ENCODE measurements at places on chromosomes 6 and 20.

- DNase-seq, result no peak
Measured at GRCh38 chr6:24270011-24270410, 87.8 kb downstream of the DCDC2 start.

DNA sequence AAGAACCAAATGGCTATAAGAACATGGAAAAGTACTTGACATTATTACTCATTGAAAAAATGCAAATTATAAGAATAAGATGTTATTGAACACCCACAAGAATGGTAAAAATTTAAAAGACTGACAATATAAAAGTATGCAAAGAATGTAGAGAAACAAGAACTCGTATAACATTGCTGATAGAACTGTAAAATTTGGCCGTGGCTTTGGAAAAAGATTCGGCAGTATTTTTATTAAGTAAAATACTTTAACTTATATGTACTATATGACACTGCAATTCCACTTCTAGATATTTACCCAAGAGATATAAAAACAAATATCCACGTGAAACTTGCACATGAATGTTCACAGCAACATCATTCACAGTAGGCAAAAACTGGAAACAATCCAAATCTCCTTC is 239.2 kb downstream of the TPBG start:
- no peak for DNase-seq

- DNase-seq, result no peak
Measured at GRCh38 chr20:38147751-38148150, 17.3 kb downstream of the TGM2 start.

DNA sequence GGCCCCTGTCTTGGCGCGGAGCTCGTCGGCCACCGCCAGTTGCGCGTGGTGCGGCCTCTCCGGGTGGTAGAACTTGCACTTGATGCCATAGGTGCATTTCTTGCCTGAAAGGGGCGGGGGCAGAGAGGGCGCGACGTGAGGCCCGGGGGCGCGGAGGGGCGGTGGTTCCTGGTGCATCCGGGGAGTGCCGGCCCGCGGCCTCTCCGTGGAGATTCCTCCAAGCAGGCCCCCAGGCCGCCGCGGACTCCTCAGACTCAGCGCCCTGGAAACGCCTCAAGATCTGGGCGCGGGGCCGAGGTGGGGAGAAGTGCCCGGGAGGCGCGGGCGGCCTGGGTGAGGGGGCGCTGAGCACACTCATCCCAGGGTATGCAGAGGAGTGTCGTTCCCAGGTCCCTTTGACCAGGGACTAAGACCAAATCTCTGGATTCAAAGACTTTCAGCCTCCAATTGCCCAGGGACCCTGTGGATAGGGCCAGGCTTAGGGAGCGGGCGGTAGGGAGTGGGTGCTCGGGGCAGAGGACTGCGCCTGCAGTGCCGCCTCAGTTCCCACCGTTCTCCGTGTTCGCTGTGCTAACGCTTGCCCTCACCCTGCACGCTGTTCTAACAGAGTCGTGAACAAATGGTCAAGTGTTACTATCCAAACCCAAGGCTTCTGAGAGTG is 33.3 kb downstream of the ZC3H12D start:
- DNase-seq, result no peak

GRCh38 chr6:40349123-40349900 is 237.9 kb downstream of the LRFN2 start:
- DNase-seq, result no peak

DNA sequence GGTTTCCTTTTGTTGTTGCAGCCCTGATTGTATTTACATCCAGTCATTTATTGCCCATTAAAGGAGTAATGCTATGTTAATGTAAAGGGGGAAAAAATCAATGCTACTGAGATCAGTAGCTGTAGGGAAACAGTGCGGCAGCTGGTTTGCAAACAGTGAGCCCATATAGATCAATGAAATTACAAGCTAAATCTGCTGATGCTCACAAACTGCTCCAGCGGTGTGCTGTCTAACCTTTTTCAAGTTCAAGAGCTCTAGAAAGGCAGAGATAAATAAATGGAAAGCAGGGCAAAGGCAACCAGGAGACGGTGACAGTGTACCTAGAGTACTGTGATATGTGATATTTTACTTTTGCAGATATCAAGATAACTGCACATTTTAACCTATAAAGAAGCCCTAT is 449.0 kb upstream of the MMS22L start:
- DNase-seq, result no peak

- no peak for DNase-seq
Measured at GRCh38 chr6:136607932-136608772, 57.9 kb upstream of the MAP7 start.

- no peak for DNase-seq
Measured at GRCh38 chr20:32737371-32738223, 5.7 kb downstream of the COMMD7 start.

- no peak for DNase-seq
Measured at GRCh38 chr20:46963196-46963529, 68.5 kb downstream of the EYA2 start.

GRCh38 chr6:7496266-7496875 is 45.1 kb upstream of the DSP start:
- no peak for DNase-seq

GRCh38 chr6:158751921-158752320 is 67.2 kb downstream of the EZR start:
- no peak for DNase-seq

DNA sequence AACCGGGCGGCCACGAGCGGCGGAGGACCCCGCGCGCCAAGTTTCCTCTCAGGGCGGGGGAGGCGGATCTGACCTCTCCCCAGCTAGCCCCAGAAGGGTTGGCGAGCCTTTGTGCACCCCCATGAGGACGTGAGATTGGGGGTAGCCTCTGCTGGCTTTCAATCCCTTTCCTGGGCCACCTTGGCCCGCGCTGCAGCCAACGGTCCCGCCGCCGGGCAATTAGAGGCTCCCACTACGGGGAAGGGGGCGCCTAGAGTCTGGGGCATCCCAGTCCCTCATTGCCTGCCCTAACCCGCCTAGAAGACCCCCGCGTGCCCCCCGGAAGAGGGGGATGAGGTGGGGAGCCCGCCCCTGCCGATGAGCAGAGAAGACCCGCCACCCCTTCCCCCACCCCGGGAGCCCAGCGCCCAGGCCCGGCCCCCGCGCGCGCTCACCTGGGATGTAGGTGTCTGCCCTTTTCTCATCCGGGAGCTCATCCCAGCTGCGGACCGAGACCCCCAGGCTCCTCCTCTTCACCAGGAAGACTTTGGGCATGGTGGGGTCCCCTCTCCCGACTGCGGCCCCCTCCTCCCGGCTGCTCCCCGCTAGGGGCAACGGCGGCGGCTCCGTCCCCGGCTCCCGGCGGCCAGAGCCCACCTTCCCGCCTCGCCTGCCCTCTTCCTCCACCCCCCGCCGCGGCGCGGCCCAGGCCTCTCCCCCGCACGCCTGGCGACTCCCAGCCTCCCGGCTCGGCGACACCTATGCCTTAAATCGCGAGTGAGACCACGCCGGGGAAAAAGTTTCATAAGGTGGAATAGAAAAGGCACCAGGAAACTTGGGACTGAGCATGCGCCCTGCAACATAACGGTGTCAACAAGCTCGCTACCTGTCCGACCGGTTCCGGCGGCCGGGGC is at the start of gene OVOL2:
OVOL2 (minus strand) TSS at position 816 of the 893 bp plus-strand sequence; CDS start at position 534, 282 bp downstream.
- DNase-seq, result no peak

DNA sequence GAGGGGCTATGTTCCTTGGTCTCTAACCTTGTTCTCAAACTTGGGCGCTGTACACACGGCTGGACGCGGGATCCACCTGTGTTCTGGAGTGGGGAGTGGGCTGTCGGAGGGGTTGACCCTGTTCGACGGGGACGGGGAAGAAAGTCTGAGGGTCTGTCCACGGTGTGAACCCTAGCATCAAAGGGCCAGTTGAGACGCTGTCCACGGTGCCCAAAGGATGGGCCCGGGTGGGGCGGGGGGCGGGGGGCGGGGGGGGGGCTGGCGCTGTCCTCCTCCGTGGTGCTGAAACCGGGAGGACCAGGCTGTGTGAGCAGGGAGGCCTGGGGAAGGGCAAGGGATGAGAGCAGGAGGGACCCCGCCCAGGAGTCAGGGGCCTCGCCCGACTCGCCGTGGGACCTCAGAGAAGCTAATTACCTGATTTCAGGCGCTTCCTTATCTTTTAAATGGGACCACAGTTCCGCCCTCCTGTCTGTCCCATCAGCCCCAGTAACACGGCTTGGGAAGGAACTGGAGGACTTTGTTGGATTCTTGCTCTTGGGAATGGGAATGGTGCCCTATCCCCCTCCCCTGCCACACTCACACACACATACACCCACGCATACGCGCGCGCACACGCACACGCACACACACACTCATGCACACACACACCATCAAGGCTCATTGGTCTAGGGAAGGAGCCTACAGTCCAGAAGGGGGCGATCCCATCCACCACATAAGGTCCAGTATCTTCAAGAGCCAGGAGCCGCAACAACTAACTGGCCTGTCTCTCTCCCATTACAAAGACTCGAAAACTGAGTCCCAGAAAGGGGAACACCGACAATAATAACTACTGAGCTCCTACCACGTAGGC is 1.0 kb upstream of the VSTM2L start:
- DNase-seq, result no peak

DNA sequence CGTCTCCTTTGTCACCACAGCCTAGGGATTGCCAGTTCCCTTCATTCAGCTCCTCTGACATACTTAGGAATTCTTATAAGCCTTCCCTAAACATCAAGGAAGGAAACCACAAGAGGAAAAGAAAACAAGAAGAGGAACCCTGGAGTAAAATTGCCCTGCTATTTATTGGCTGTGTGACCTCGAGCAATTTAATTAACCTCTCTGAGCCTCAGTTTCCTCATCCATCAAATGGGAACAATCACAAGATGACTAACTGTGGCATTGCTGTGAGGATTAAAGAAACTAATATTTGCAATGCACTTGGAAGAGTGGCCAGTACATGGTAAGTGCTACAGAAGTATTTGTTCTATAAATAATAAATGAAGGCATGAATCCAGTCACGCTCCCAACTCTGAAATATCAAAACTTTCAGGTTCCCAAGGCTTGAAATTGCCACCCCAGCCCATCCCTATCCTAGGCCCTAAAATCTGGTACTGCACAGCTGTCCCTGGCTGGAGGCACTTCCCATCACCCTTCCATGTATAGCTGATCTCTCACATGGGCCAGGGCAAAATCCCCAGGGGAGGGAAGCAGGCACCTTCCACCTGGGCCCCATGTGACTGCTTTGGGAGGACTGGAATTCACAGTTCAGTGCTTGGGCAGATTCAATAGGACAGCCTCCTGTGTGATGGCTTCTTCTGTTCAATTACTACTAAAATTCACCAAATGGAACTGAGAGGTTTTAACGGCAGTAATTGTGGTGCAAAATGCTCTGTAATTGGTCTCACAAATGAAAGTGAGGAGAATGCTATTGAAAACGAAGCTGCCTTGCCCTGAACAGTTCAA is 78.0 kb upstream of the MAFB start:
- DNase-seq, result no peak

- peak; percentile 64 for DNase-seq
Measured at GRCh38 chr6:30483677-30484279, 5.5 kb upstream of the HLA-E start.

- no peak for DNase-seq
Measured at GRCh38 chr6:37221585-37222124, 35.9 kb upstream of the TBC1D22B start.

DNA sequence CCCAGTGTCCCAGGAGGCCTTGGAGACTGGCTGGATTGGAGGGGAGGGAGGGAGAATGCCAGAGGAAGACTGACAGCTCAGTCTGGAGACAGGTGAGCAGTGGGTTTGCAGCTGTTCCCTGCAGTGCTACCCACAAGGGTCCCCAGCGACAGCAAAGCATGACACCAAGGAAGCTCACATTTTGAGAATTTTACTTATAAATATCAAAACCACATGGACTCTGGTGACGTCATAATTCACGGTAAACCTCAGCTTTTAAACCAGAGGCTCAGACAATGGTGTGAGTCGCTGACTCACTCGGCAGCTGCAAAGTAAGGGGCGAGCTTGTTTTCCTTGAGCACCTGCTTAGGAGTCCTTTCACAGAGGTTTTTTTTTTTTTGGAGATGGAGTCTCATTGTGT is 65.2 kb downstream of the THBS2 start:
- no peak for DNase-seq

DNA sequence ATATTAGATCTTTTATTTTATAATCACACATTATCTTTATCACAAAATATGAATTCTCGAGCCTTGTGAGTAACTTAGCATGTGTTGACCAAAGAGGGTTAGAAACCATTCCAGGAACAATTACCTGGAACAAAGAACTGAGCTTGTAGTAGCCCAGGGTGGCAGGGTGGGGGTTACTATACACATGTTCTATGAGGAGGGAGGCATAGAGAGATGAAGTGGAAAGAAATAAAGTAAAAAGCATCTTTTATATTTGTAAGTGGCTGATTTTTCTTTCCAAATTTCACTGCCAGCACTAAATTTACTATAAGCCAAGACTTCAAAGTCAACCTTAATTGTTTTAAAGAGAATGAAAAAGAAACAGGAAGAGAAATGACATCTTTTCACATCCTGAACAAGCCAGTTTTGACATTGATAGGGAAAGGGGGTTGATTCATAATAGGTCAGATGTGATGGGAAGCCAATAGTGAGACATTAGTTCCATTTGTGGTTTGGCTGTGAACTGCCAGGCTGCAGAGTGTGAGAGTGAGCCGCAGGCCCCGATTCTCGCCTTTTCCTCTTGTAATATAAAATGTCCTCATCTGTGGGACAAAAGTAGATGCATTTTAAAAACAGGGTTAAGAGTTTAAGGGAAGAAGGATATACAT is 52.7 kb upstream of the MYB start:
- DNase-seq, result no peak

DNA sequence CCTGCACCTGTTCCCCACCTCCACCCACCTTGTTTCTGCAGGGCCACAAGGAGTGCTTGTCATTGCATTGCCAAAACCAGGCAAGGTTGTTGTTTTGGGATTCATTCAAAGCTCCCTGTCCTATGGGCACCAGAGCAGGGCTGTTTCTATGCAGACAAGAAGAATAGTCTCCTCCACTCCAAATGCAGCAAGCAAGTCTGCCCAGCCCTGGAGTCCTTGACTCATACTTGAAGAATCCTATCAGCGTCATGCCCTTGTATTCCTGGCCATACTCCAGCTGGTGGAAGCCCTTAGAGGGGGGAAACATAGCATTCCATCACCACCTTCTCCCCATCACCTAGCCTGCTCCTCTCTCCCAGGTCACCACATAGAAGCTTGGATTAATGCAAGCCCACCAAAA is 145.3 kb upstream of the ECI2 start:
- DNase-seq, result no peak

DNA sequence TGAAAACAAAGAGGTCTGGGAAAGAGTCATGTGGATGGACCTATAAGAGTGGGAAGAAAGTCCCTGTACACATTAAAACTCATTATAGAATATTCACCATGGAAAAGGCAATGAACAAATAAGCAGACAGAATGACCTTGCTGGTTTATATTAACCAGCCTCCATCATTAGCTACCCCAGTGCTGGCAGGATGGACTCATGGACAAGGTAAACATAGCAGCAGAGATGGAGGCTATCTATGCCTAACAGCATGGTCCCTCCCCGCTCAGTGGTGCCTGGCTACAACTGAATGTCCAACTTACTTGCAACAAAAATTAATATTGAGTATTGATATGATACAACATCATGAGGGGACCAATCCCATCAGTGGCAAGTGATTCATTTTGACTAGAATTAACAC is 4.5 kb upstream of the ZKSCAN3 start:
- DNase-seq, result no peak

DNA sequence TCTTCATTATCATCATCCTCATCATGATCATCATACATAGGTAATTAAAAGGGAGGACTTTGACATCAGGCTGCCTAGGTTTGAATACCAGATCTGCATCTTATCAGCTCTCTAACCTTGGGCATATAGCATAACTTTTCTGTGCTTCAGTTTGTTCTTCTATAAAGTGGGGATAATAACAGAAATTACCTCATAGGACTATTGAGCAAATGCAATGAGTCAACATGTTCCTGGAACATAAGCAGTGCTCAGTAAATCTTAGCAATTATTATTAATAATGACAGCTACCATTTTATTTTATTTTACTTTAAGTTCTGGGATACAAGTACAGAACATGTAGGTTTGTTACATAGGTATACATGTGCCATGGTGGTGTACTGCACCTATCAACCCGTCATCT is 7.2 kb downstream of the C20orf202 start:
- DNase-seq, result no peak

Measured in hippocampal formation (tissue), 2 donors.